ENCODE measurements at places on chromosomes 3 and 15. TPM values are rescaled to one million over a fixed set of nuclear protein-coding genes. Genes with fewer than 3 reads are reported as not detected.
A peak's percentile ranks its signal among the peaks of the same experiment; 100 is the strongest.

- no peaks in the 10 kb centered on the region for H3K27me3 ChIP-seq
- peak; percentile 67 for DNase-seq
- peak overlapping the region; percentile 82 for H3K27ac ChIP-seq
- H3K36me3 ChIP-seq: no peaks in the 10 kb centered on the region
- no peak overlapping the region for H3K4me3 ChIP-seq
Measured at GRCh38 chr15:66842710-66843441, 140.8 kb downstream of the SMAD6 start.

VIPR1 gene
- total RNA-seq: 12.9 TPM

- H3K4me1 ChIP-seq: no peaks in the 10 kb centered on the region
- H3K27ac ChIP-seq: no peak overlapping the region
- no peak for DNase-seq
- no peaks in the 10 kb centered on the region for H3K36me3 ChIP-seq
- no peak overlapping the region for H3K4me3 ChIP-seq
Measured at GRCh38 chr3:72439321-72440183, 408.7 kb downstream of the SHQ1 start.

- H3K4me1 ChIP-seq: peaks cover 42% of the 10 kb centered on the region
- H3K27ac ChIP-seq: no peak overlapping the region
- H3K27me3 ChIP-seq: no peaks in the 10 kb centered on the region
- no peak overlapping the region for H3K4me3 ChIP-seq
- no peak for DNase-seq
Measured at GRCh38 chr3:42661593-42662022, 8.1 kb downstream of the ZBTB47 start.

GRCh38 chr3:14795996-14796395 is 22.8 kb upstream of the FGD5 start:
- H3K4me3 ChIP-seq: no peak overlapping the region
- no peak for DNase-seq
- peaks cover 22% of the 10 kb centered on the region for H3K4me1 ChIP-seq
- H3K36me3 ChIP-seq: no peaks in the 10 kb centered on the region
- no peaks in the 10 kb centered on the region for H3K27me3 ChIP-seq

CIB2 gene
- 11.0 TPM for total RNA-seq

DNA sequence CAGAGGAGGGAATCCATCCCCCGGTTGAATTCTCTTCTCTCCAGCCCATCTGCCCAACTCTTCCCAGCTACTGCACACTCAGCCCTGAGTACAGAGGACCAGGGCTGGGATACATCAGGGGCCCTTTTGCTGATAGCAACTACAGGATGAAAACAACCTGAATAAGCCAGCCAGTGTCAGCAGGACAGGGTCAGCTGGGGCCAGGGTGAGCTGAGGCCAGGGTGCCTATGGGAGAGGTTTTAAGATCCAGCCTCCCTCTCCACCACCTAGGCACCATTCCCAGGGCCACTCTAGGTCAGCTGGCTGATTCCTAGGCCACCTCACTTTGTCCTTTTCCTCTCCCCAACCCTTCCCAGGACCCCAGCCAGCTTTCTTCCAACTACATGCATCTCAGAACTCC is 83.8 kb downstream of the MRPL46 start:
- no peaks in the 10 kb centered on the region for H3K27me3 ChIP-seq
- DNase-seq: no peak
- no peaks in the 10 kb centered on the region for H3K36me3 ChIP-seq
- no peaks in the 10 kb centered on the region for H3K4me1 ChIP-seq
- no peak overlapping the region for H3K4me3 ChIP-seq

Data from tibial nerve (tissue), 4 donors.